Stimulated activated naive B cell treated with anti-CD40 and anti-IgM and Interleukin-4, amounts not matched to agents 10 μg/mL and 1 μg/mL and 100 μg/mL, for 72 hours (primary cell): ENCODE measurements at places on chromosomes 4 and X.

DNA sequence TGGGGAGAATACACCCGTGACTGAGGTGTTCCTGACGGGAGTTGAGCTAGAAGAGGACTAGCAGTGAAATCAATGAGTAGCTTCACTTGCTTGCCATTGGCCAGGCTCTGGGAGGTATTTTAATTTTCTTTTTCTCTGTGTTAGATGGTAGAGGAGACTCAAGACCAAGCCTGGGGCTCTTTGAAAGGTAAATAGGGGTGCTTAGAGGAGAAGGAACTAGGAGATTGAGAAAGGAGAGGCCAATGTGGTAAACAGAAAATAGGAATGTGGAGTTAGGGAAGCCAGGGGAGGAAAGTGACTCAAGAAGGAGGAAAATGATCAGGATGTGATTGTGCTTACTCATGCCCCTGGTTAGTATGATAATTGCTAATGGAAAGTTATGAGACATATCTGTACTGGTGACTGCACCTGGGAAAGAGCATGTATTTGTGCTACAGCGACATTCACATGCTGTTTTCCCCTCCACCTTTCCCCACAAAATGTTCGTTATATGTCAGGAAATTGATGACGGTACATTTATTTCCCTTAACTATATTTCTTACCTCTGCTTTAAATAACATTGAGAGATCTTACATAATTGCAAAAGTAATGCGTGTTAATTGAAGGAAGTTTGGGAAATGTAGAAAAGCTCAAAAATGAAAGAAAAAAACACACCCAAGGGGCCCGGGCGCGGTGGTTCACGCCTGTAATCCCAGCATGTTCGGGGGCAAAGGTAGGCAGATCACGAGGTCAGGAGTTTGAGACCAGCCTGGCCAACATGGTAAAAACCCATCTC is 16.9 kb upstream of the LRBA start:
- DNase-seq: no peak

- DNase-seq: no peak
Observed at GRCh38 chr4:85243857-85244256, 231.1 kb upstream of the ARHGAP24 start.

DNA sequence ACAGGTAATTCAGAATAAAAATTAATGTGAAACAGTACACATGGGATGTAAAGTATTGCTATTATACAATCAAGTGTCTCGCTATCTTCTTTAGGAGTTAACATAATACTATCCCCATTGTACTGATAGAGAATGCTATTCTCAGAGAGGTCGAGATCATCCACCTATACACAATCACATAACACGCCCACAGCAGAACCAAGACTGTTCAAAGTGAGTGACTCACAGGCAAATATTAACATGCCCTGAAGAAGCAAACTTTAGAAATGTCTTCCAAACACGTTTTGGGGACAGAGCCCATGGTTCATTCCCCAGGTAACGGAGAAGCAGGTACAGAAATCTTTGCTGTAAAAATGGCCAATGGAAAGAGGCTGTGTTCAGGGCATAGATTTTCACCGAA is 50.1 kb upstream of the PHKA2 start:
- DNase-seq: no peak

DNA sequence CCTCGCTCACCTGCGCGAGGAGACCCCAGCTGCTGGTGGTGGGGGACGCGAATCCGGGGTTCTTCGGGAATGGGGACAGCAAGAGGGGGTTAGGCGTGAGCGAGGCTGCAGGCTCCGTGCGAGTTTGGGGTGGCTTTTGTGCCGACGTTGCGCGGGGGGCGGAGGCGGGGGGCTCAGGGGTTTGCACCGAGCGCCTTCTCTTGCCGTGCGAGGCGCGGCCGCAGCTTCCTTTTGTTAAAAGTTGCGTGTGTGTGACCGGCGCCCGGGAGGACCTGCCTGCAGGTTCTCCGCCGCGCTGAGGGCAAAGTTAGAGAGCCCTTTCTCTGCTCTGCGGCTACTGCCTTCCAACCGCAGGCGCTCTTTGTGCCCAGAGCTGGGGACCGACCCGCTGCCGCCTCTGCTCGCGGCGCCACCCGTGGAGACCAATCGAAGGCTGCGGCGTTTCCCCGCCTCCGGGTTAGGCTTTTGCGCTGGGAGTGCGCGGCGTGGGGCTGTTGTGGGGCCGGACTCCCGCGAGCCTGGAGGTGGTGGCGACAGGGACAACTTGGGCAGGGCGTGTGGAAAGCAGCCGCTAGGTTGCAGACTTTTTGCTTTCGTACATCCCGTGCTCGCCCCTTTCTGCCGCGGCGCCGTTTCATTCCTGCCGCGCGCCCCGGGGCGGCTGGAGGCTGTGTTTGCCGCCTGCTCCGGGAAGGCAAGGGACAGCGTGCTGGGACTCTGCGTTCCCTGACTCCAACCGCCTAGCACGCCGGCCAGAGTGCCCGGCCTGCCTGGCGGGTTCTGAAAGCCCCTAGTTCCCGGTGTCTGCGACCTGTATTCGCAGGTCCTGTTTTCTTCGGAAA is 716 bp downstream of the KIT start:
- DNase-seq: peak; percentile 21

DNA sequence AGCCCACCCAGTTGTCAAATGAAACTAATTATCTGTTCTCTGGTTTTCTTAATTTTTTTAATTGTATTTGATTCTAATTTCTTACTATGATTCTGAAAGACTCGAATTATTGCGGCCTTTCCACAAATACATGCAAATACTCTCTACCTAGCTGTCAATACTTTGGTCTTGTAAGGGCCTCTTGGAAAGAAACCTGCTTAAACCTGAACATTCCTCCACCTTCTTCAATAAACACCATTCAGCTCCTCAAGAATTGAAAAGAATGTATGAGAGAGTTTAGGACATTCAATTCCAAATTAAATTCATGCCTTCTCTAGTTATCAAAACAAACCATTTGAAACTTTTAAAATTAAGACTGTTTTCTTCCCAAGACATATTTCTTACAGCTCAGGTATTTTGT is 385.9 kb upstream of the NOCT start:
- no peak for DNase-seq

GRCh38 chr4:2785613-2786012 is 7.3 kb upstream of the SH3BP2 start:
- DNase-seq: no peak

DNA sequence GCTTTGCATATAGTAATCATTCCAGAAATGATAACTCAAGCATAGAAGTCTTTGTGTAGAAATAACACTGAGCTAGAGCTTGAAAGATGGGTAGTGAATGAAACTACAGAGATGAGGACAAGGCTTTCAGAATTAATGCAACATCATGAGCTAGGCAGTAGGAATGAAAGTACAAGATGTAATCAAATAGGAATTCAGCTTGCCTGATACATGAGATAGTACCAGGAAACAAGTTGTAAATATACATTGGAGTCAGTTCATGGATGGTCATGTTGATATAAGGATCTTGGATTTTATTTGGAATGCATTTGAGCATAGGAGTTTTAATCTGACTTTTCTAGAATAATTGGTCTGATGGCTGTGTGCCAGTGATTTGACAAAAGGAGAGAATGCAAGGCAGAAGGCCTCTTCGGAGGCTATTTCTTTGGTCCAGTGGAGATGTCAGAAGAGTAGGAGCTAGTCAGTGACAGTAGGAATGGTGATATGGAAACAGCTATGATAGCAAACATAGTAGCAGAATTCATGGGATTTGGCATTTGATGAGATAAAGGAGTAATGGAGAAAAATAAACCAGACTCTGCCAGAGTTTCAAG is 206.4 kb upstream of the PACRGL start:
- no peak for DNase-seq

- no peak for DNase-seq
Observed at GRCh38 chr4:66590488-66591215, 920.4 kb upstream of the EPHA5 start.

- DNase-seq: no peak
Observed at GRCh38 chrX:71650333-71650969, 16.9 kb upstream of the LOC101059915 start.

GRCh38 chr4:174627473-174627872 is 105.2 kb upstream of the HPGD start:
- DNase-seq: no peak

DNA sequence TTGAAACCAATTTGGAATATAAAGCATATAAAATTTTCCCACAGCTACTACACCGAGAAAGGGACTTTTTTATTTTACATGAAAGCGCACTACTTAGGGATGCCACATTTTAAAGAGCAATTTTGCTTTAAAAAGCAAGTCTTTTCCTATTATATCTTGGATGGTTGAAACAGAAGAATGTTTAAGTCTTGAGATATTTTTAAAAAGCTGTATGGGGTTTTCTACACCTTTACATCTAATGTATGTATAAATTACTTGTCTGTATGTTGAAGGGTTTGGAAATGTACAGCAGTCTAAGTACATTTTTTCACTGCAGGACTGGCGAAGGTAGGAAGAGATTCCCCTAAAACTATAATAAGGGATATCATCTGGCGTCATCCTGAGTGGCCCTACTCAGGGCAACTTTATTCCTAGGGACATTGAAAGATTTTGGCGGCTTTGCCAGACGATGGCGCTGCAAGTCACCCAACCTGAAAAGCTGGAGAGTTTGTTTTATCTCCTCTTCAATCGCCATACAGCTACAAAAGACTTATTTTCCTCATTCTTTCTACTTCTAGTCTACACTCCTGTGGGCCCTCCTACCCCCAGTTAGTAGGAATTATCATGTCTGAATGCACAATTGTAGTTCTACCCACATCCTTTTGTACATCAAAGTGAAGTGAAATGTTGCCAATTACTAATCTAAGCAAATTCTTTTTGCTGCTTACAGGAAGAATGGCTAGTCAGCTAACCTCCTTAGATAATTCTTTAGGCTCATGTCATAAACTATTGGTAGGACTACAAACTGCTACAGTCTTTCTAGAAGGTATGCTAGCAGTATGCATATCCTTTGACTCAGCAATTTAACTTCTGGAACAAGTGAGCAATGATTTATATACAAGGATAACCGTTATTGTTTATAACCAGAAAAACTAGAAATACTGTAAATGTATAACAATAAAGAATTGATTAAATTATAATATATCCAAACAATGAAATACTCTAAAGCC is 782 bp upstream of the NEK1 start:
- DNase-seq: peak; percentile 47

- DNase-seq: no peak
Observed at GRCh38 chr4:150714462-150715438, 132.8 kb downstream of the MAB21L2 start.

DNA sequence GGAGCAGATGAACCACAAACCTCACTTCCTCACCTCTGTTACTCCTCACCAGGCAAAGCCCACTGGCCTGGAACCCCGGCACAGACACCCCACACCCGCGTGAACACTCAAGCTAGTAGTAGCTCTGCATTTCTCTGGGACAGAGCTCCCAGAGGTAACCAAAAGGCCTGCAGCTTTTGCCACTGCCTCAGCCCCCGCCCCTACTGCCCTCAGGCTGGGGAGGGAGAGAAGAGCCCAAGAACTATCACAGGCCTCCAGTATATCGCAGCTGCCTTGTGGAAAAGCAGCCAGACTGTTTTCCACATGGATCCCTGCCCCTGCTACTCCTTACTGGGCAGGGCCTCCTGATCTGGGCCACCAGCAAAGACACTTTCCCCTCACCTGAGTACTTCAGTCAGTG is 728.7 kb upstream of the ACTRT1 start:
- no peak for DNase-seq

DNA sequence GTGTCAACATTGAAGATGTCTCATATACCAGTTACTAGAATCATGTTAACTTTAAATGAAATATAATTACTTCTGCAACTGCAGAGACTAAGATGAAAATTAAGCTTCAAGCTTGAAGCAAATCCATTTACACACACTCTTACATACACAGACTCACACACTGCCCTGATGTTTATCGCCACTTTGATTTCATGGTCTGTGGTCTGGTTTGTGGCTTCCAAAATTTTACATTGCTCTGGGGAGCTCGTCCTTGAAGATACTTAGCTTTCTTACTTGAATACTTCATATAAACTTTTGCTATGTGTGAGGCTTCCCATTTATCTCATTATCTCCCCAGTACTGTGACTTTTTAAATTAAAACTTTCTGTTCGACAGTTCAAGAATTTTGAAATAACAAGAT is 35.8 kb downstream of the ARHGEF38 start:
- no peak for DNase-seq

DNA sequence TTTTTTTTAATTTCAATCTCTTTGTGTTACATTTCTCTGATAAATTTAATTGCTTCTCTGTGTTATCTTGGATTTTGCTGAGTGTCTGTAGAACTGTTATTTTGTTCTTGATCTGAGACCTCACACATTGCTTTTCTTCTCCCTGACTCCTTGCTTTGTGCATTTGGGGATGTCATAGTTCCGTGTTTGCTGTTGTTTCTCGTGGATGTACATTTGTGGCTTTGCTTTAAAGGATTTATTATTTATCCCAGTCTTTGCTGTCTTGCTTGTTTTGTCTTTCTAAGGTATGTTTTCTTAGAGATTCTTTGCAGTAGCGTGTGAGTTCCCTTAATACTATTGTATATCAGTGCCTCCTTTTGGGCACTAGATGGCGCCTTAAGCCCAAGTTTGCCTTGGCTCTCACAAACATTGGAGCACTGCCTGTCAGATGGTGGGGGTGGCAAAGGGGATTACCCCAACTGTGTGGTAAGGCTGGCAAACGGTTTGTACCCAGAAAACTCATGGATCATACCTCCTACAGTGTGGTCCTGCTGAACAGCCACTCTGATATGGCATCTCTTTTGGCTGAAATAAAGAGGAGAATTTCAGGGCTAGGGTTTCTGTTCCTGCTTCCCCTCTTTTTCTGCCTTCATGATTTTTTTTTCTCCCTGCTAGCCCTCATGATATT is 96.4 kb downstream of the PGRMC2 start:
- peak; percentile 51 for DNase-seq

DNA sequence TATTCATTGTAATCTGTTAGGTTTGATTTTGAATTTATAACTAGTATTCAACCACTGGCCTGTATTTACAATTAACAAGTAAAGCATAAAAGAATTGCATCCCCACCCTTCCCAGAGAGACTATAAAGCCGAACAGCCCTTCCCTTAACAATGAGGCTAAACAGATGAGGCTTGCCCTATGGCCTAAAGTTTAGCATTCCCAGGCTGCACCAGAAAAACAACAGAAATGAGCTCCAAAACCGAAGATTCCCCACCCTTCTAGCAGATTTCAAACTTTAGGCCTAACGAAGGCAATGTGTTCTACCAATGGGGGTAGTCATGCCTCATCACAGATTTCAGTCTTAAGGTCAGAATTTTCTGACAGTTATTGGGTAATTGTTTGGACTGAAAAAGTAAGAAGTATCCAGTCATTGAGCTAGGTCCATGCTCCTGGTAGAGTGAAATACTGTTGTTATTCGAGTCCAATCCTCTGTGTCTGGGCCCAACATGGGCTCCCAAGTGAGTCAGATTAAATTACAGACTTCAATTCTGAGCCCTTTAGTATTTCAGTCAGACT is 197.6 kb downstream of the ANTXR2 start:
- no peak for DNase-seq

DNA sequence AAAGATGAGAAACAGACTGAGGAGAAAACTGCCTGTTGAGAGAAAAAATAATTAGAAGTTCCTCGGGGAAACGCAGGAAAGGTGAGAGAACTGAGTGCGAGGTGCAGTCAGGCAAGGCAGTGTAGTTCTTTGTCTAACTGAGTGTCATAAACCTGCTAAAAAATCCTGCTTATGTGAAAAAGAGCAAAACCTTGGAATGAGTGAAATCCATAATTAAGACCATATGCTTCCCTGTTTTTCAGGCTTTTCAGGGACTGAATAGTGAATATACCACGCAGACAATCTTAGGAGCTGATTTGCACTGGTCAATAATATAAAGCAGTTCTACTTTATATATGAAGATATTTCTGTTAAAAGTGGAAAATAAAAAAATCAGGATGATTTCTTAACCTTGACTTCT is 104.9 kb downstream of the RASGEF1B start:
- DNase-seq: no peak

GRCh38 chrX:10086676-10087075 is 70.1 kb upstream of the CLCN4 start:
- DNase-seq: no peak
